ENCODE measurements at places on chromosomes 13 and 19. TPM values are rescaled to one million over a fixed set of nuclear protein-coding genes. Genes with fewer than 3 reads are reported as not detected.
A peak's percentile ranks its signal among the peaks of the same experiment; 100 is the strongest.

EDDM13 gene
- total RNA-seq, result not detected

FAAP24 gene
- total RNA-seq, result 0.65 TPM

WDR87 gene
- total RNA-seq, result not detected

ZNF304 gene
- 15.7 TPM for total RNA-seq

DMKN gene
- 9.3 TPM for total RNA-seq

ZNF441 gene
- total RNA-seq, result 4.0 TPM

DNA sequence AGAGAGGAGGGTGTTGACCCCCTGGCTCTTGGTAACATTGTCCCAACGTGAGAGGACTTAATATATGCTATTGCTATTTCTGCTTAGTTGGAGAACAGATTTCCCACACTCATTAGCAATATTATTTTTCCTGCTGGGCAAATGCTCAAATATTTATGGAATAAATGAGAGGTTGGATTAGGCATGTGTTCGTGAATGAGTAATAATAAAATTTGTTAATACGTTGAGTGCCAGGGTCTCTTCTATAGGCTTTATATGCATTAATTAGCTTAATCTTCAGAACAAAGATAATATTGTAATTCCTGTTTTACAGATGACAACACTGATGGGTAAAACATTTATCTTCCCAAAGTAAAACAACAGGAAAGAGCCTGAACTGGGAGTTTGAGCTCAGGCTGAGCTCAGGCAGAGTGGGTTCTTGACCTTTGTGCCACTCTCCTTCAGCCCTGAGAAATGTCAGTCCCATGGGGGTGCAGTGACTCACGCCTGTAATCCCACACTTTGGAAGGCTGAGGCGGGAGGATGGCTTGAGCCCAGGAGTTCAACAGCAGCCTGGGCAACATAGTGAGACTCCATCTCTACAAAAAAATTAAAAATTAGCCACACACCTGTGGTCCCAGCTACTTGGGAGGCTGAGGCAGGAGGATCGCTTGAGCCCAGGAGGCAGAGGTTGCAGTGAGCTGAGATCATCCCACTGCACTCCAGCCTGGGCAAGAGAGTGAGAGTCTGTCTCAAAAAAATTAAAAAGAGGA lies 1.2 kb downstream of the ZNF233 start:
- H3K36me3 ChIP-seq, result peaks cover 1% of the 10 kb centered on the region
- no peak for DNase-seq
- no peak overlapping the region for H3K27ac ChIP-seq

- H3K27me3 ChIP-seq, result peaks cover 31% of the 10 kb centered on the region
- peaks cover 9% of the 10 kb centered on the region for H3K36me3 ChIP-seq
- H3K4me1 ChIP-seq, result peaks cover 13% of the 10 kb centered on the region
- no peak for DNase-seq
- H3K27ac ChIP-seq, result no peak overlapping the region
These were observed 900 bp downstream of the MCEMP1 start for GRCh38 chr19:7677669-7678311.

DNA sequence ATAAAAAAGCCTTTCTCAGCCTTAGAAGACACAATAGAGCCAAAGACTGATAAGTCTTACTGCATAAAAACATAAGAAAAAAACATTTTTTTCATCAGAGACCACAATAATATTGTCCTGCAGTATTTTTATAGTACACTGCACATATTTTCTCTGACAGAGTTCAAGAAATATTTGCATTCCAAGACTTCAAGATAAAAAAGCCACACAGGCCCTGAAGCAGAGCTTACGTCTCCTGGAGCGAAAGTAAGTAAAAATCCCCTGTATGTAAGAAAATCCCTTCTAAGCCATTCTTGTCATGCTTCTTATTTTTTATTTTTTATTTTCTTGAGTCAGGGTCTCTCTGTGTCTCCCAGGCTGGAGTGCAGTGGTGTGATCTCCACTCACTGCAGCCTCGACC lies 755.9 kb downstream of the LIG4 start:
- no peak overlapping the region for H3K27ac ChIP-seq
- no peaks in the 10 kb centered on the region for H3K4me1 ChIP-seq
- H3K27me3 ChIP-seq, result no peaks in the 10 kb centered on the region
- H3K4me3 ChIP-seq, result no peak overlapping the region
- no peaks in the 10 kb centered on the region for H3K36me3 ChIP-seq

GRCh38 chr19:38381138-38381537 lies 6.7 kb downstream of the GGN start:
- no peak overlapping the region for H3K4me3 ChIP-seq
- peaks cover 17% of the 10 kb centered on the region for H3K4me1 ChIP-seq
- no peak for DNase-seq
- peaks cover 95% of the 10 kb centered on the region for H3K36me3 ChIP-seq

- no peaks in the 10 kb centered on the region for H3K27me3 ChIP-seq
- no peaks in the 10 kb centered on the region for H3K4me1 ChIP-seq
- no peak for DNase-seq
- H3K4me3 ChIP-seq, result no peak overlapping the region
- H3K36me3 ChIP-seq, result no peaks in the 10 kb centered on the region
These were observed 53.8 kb downstream of the RNF6 start for GRCh38 chr13:26168237-26168814.

GRCh38 chr13:85333506-85334020 lies 465.7 kb downstream of the SLITRK6 start:
- no peak for DNase-seq
- no peaks in the 10 kb centered on the region for H3K36me3 ChIP-seq
- no peaks in the 10 kb centered on the region for H3K4me1 ChIP-seq
- H3K27me3 ChIP-seq, result no peaks in the 10 kb centered on the region
- no peak overlapping the region for H3K27ac ChIP-seq

DNA sequence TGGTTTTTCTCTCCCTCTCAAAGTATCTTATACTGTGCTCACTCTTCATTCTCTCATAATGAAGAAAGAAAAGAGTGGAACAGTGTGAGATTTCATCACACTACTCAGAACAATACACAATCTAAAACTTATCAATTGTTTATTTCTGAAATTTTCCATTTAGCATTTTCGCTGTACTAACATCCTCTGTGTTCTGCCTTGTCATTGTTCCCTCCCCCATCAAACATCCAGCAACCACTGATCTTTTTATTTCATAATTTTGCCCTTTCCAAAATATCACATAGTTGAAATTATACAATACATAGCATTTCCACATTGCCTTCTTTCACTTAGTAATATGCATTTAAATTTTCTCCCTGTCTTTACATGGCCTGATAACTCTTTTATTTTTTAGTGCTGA lies 658.7 kb downstream of the SLITRK1 start:
- no peak overlapping the region for H3K27ac ChIP-seq
- no peak for DNase-seq
- H3K4me3 ChIP-seq, result no peak overlapping the region
- H3K4me1 ChIP-seq, result no peaks in the 10 kb centered on the region
- H3K36me3 ChIP-seq, result no peaks in the 10 kb centered on the region

- H3K27me3 ChIP-seq, result no peaks in the 10 kb centered on the region
- H3K36me3 ChIP-seq, result peaks cover 100% of the 10 kb centered on the region
- DNase-seq, result no peak
- no peak overlapping the region for H3K27ac ChIP-seq
These were observed 38.6 kb upstream of the FBXL3 start for GRCh38 chr13:77065461-77066147.

DNA sequence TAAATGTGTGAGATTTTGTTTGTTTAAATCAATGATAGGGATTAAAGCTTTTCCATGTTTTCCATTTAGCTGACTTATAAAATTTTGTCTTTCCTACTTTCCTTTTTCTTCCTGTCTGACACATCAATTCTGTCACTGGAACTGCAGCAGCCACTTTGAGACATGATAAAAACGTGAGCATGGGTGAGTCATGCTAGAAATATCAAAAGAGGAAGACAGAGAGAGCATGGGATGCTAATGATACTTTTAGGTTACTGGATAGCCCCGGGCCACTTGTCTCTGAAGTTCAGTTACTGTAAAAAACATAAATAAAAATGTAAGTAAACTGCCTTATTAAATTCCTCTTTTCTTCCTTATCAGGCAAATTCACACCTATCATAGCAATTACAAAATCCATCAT lies 1332.0 kb upstream of the PCDH20 start:
- DNase-seq, result no peak
- H3K4me3 ChIP-seq, result no peak overlapping the region
- H3K27ac ChIP-seq, result no peak overlapping the region
- H3K27me3 ChIP-seq, result no peaks in the 10 kb centered on the region

GRCh38 chr19:6744381-6745301 lies 5.2 kb downstream of the TRIP10 start:
- H3K27ac ChIP-seq, result peak overlapping the region; percentile 76
- peaks cover 34% of the 10 kb centered on the region for H3K4me1 ChIP-seq
- peak overlapping the region; percentile 5 for H3K4me3 ChIP-seq
- H3K27me3 ChIP-seq, result no peaks in the 10 kb centered on the region

GRCh38 chr13:37097076-37097475 lies 8.4 kb downstream of the CSNK1A1L start:
- H3K4me1 ChIP-seq, result no peaks in the 10 kb centered on the region
- no peak overlapping the region for H3K27ac ChIP-seq
- H3K4me3 ChIP-seq, result no peak overlapping the region
- DNase-seq, result no peak
- H3K36me3 ChIP-seq, result no peaks in the 10 kb centered on the region

DNA sequence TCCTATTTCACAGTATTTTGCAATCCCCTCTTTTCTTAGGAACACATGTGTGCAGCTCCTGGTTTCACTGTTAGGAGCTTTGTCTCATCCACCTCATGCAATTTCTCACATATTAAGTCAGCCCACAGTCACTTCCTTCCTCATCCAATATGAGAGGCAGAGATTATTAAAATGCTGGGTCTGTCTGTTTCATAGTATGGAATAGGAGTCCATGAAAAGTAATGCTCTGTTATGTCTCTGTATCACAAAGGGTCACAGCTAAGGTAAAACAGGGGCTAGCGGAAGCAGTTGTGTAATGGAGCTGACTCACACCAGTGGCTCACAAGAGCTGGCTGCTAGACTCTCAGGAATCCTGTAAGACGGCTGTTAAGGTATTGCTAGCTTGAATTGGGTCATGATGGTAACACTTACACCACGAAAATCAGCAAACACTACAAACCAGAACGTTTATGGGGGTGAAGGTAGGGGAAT lies 216.5 kb downstream of the EFNB2 start:
- no peak overlapping the region for H3K4me3 ChIP-seq
- no peaks in the 10 kb centered on the region for H3K4me1 ChIP-seq
- H3K36me3 ChIP-seq, result no peaks in the 10 kb centered on the region
- no peak for DNase-seq
- H3K27me3 ChIP-seq, result no peaks in the 10 kb centered on the region
- H3K27ac ChIP-seq, result no peak overlapping the region

DNA sequence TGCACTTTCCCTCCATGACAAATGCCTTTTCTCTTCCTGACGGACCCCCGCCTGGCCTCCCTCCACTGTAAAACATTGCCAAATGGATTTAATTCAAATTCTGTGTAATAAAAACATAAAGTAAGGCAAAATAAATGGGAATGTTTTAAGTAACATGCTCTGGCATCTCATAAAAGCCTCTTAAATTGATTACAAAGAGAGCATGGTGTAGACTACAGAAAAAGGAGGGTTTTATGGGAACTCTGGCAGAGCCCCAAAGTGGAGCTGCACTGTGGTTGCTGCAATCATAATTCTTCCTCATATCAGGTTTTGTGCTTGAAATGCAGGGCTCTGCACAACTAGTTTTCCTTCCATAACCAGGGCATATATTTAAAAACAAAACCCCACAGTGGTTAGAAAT lies 44.3 kb upstream of the SIAH3 start:
- H3K27me3 ChIP-seq, result peaks cover 5% of the 10 kb centered on the region
- H3K4me1 ChIP-seq, result no peaks in the 10 kb centered on the region
- no peak overlapping the region for H3K27ac ChIP-seq
- no peak for DNase-seq
- H3K36me3 ChIP-seq, result no peaks in the 10 kb centered on the region

DNA sequence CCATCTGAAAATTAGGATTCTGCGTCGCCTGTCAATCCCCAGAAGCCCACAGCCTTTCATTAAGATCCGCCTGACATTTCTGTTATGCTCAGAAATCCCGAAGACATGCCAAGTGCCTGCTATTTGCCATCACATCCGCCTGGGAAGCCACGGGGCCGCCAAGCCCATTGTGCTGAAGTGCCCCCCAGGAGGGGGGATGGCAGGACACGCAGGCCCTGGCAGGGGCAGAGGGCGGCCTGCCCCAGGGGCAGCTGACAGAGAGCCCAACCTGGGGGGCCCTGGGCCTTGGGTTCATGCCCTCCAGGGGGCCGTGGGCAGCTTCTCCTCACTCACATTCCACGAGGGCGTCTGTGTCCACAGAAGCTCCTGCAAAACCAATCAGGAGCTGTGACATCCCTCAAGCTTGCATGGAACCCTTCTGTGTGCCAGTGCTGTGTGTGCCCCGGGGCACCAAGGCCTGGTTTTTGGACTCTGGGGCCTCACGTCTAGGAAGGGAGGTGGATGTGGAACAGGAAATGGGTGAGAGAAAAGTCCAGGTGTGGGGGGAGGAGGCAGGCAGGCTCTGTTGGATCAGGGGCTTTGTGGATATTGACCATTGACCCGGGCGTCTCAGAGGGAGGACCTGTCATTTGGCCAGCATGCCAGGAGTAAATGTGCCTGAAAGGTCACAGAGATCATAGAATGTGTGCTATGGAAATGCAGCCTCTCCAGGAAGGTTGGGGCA lies 122.9 kb downstream of the URI1 start:
- H3K4me1 ChIP-seq, result no peaks in the 10 kb centered on the region
- no peak for DNase-seq
- H3K36me3 ChIP-seq, result no peaks in the 10 kb centered on the region
- no peak overlapping the region for H3K27ac ChIP-seq

- H3K27ac ChIP-seq, result no peak overlapping the region
- no peak for DNase-seq
- H3K4me3 ChIP-seq, result peak overlapping the region; percentile 50
- H3K27me3 ChIP-seq, result peaks cover 65% of the 10 kb centered on the region
- peaks cover 15% of the 10 kb centered on the region for H3K4me1 ChIP-seq
These were observed 6.6 kb downstream of the SLITRK5 start for GRCh38 chr13:87677496-87678371.

- no peak overlapping the region for H3K27ac ChIP-seq
- H3K27me3 ChIP-seq, result no peaks in the 10 kb centered on the region
- H3K36me3 ChIP-seq, result peaks cover 20% of the 10 kb centered on the region
- H3K4me1 ChIP-seq, result no peaks in the 10 kb centered on the region
These were observed 42.5 kb upstream of the LDLR start for GRCh38 chr19:11046605-11047354.

DNA sequence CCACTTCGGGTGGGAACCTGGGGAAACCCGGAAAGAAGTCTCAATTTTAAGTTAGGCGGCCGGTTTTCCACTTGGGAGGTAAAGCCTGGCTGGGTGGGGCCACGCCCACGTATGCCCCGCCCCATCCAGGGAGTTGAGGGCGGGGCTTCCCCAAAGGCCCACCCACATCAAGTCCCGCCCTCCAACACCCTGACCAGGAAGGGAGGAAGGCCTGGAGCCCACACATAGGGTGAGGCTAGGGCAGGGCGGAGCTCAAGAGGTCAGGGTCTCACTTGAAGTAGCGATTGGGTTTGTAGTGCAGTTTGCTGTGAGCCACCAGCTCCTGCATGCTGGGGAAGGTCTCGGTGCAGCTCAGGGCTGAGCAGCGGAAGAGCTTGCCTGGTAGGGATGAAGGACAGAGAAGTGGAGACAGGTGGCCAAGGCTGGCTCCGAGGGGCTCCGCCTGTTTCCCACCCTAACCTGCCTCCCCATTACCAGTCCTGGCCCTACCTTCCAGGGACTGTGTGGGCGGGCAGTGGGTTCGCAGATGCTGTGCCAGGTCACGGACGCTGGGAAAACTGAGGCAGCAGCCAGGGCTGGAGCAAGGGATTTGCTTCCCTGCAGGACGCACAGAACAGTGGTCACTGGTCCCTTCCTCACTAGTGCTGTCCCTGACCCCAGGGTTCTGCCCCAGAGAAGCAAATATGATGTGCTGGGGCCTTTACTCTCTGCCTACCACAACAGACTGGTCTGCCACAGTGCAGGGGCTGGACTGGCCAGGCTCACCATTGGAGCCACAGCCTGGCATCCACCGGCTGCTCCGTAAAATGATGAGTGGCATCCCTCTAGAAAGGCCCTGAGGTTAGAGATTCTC lies 1.6 kb downstream of the ZNF414 start:
- H3K4me3 ChIP-seq, result no peak overlapping the region
- H3K4me1 ChIP-seq, result peaks cover 7% of the 10 kb centered on the region
- H3K27me3 ChIP-seq, result no peaks in the 10 kb centered on the region
- H3K27ac ChIP-seq, result peak overlapping the region; percentile 96
- H3K36me3 ChIP-seq, result no peaks in the 10 kb centered on the region
- no peak for DNase-seq

All from heart right ventricle (tissue), 16 donors.